NCI-H1048 (cell line): ENCODE measurements at places on chromosomes 4 and X.

DNA sequence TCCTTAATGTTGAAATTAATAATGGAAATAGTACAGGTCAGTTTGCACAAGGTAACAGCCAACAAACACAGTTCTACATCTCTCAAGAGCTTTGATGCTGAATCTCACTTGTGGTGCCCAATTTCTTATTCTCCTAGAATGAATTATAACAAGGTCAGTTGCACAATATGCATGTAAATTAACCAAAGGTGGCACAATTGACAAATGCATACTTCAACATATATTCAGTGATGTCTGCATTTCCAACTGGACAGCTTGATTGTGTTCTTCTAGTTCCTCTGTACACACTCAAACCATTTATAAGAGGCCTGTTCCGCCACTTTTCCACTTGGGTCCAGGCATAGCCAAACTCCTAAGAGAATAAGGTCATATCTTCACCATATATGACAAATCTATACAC lies 210.3 kb upstream of the EPHA5 start:
- no peak for DNase-seq

- DNase-seq = no peak
Observed at GRCh38 chrX:94942603-94943002, 1268.6 kb downstream of the FAM133A start.

DNA sequence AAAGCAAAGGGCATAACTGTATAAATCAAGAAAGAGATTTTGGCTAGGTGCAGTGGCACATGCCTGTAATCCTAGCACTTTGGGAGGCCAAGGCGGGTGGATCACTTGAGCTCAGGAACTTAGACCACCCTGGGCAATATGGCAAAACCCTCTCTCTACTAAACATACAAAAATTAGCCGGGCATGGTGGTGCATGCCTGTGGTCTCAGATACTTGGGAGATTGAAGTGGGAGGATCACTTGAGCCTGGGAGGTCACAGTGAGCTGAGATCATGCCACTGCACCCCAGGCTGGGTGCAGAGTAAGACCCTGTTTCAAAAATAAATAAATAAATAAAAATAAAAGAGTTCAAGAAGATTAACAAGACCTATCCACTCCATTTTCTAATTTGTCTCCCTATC lies 227.3 kb downstream of the SOWAHB start:
- no peak for DNase-seq

GRCh38 chrX:331825-332495 lies 13.4 kb upstream of the GTPBP6 start:
- no peak for DNase-seq

DNA sequence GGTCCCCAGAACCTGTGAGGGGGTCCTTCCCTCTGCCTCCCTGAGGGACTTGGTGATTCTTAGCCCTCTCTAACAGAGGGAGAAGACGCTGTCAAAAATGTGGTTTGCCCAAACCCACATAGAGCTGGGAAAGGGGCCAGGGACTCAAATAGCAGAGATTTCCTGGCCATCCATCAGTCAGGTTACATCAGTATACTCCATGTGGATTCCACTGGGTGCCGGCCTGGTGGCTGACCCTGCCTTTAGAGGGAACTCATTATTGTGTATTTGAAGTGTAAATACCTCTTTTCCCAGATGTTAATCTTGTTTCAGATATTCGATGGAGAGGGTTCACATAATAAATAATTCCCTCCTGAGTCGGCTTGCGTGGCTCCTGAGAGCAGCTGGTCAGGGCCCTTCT lies 130.3 kb downstream of the TBL1X start:
- no peak for DNase-seq

- no peak for DNase-seq
Observed at GRCh38 chr4:55397126-55397436, 1.3 kb downstream of the TMEM165 start.

GRCh38 chr4:14671146-14671545 lies 331.1 kb upstream of the CPEB2 start:
- no peak for DNase-seq

GRCh38 chrX:24732766-24733500 lies 39.2 kb downstream of the POLA1 start:
- DNase-seq = no peak

DNA sequence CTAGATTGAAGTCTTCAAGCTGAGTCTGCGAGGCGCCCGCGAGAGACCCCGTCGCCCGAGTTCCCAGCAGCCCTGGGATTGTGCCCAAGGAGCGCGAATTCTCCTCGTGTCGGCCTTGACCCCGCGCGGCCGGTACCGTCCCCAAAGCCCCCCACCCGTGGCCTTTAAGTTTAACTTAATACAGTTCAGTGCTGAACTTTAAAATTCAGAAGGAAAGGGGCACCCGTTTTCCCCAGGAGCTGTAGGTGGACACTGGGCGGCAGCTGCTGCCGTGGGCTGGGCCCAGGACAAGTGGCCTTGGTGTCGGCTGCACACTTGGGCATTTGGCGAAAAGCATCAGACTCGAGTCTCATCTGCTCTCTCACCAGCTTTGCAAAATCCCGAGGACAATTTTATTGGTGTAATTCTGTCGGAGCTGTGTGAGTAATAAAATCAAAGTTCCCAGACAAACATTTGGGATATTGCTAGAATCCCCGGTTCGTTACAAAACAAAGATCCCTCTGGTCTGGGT lies 634 bp downstream of the CWH43 start:
- no peak for DNase-seq

DNA sequence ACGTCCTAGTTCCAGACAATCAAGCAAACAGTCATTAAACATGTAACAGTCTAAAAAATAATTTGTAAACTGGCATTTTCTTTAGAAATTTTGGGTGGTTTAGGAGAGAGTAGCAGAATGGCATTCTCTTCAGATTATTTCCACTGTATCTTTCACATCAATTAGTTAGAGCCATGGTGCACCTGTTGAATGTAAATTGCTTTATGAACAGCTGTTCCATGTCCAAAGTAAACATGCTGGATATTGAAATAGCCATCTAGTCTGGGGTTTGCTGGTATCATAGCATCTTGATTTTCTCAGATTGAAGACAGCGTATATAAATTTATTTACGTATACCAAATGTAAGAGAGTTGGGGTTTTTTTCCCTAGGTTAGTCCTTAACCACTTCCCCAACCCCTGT lies 143.6 kb downstream of the RCHY1 start:
- DNase-seq = no peak

- no peak for DNase-seq
Observed at GRCh38 chrX:149508467-149508866, 3.4 kb upstream of the IDS start.

DNA sequence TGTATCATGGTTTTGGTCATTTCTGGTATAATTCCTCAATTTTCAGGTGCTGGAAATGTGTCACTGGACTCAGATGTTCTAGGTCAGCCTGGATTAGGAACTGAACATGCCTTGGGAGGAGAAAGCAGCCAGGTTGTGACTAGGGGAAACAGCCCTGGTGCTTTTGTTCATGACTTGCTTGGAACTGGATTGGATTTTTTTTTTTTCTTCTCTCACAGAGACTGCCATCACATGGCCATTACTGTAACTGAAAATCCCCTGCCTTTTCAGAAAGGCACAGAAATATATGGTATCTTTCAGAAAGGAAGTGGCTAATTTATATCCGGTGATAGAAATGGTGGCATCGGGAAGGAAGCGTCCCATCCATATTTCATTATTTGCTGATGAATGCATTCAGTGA lies 34.6 kb downstream of the SEPTIN11 start:
- DNase-seq = no peak

DNA sequence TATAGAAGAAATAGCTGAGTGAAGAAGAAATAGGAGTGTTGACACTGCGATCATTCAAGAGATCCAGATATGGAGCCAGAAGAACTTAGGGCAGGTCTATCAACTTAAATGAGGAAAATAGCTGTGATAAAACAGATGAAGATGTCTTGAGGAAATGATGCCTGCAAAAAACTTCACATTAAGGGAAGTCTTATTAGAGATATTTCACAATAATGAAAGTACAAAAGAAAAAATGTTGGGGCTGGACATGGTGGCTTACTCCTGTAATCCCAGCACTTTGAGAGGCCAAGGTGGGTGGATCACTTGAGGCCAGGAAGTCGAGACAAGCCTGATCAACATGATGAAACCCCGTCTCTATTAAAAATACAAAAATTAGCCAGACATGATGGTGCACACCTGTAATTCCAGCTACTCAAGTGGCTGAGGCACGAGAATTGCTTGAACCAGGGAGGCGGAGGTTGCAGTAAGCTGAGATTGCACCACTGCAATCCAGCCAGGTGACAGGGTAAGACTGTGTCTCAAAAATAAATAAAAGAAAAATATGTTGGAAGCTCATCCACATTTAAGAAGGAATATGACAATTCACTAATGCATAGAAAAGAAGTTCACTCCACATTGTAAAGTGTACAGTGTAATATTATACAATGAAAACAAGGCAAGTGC lies 56.3 kb downstream of the PKD2 start:
- no peak for DNase-seq

GRCh38 chrX:29530501-29530900 lies 684.9 kb upstream of the MAGEB2 start:
- no peak for DNase-seq

DNA sequence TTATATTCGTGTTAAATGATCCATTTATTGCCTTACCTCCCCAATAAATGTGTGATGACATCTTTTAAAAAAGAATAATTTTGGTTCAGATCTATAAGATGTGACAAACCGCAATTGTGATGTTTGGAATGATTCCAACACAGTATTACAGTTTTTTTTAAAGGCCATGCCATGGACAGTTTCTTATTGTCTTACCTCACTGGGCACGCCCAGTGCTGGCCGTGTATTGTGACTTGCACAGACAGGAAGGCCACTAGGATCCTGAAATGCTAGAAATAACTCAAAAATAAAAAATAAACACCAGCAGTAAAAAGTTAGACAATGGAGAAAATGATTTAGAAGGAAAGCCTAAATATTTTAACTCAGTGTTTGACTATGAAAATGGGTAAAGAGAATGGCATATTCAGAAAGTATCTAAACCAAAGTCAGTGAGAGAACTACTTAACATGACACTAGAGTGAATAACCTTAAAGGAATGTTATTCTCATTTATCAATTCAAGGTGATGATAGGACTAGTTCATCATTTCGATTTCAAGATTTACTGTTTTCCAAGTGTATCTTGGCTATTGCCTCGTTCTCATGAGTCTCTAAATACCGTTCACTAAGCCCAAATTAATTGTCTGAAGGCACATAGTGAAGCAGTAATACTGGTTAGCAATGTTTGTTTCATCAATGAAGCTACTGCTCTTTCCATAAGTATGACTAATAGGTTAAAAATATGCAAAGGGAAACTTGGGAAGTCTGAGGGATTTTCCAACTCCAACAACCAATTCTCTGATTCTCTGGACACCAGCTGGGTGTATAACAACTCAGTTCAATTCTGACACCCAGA lies 46.1 kb upstream of the VEGFC start:
- no peak for DNase-seq

- DNase-seq = no peak
Observed at GRCh38 chr4:10020106-10020505, 1.2 kb downstream of the SLC2A9 start.

GRCh38 chr4:89256203-89256800 lies 51.3 kb downstream of the GPRIN3 start:
- DNase-seq = no peak

GRCh38 chr4:90357117-90357710 lies 230.0 kb downstream of the CCSER1 start:
- peak; percentile 1 for DNase-seq

GRCh38 chr4:82780752-82781231 lies 17.8 kb downstream of the SCD5 start:
- DNase-seq = peak; percentile 45

DNA sequence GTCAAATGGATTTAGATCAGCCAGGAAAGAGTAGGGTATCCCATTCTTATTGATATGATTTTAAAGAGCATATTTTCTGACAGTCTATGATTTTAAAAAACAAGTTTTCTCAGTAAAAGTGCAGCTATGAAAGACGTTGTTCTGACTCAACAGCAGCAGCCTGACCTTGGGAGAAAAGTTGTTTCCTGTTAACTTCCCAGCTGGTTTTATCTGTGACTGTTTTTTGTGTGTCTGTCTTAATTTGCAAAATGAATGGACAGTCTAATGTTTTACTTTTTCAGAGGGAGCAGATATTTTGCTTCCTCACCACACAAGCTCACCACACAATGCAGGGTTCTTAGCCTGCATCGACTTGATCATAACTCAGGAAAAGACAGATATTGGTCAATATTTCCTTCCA lies 764 bp upstream of the MTHFD2L start:
- DNase-seq = no peak

- DNase-seq = no peak
Observed at GRCh38 chr4:62118558-62118957, 918.4 kb downstream of the ADGRL3 start.

- DNase-seq = no peak
Observed at GRCh38 chrX:126165721-126166461, at the start of gene DCAF12L2. Gene DCAF12L2, minus strand, starts transcription at chrX:126166289. Its CDS starts 365 bp downstream, at chrX:126165924.

GRCh38 chr4:48139691-48140090 lies 5.6 kb upstream of the TXK start:
- DNase-seq = no peak

- DNase-seq = no peak
Observed at GRCh38 chrX:150047818-150048217, 109.5 kb upstream of the EOLA2 start.

GRCh38 chrX:153499341-153499740 lies 4.6 kb downstream of the BGN start:
- DNase-seq = no peak

GRCh38 chr4:100838286-100838685 lies 320.5 kb upstream of the EMCN start:
- no peak for DNase-seq

DNA sequence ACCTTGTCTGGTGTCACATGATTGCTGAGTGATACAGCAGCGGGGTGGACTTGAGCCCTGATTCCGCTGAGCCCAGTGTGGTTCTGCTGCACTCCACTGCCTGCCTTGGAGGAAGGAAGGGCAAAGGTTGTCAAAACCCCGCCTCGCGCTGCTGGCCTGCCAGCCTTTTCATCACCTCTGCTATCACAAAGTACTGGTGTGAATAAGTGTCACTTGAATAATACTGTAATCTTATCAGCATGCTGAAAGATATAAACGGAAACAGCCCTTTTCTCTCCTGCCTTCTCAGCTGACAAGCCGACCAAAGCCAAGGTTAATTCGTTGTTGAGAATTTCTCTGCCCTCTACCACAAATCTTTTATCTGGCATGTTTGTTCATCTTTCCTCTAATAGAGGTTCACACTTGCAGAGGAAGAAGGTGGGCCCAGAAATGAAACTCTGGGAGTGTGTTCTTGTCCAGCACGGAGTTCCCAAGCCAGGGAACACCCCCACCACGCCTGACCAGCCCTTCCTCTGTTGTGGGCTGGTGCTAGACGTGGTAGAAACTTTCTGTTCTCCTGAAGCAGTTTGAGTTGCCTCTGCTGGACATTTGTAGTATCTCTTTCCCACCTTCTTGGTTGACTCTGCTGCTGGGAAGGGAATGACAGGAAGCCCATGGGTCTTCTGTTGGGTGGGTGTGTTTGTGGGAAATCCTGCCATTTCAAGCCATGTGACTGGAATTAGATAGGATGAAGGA lies 21.5 kb downstream of the FHDC1 start:
- no peak for DNase-seq
